ENCODE measurements at places on chromosomes 16 and 17.

DNA sequence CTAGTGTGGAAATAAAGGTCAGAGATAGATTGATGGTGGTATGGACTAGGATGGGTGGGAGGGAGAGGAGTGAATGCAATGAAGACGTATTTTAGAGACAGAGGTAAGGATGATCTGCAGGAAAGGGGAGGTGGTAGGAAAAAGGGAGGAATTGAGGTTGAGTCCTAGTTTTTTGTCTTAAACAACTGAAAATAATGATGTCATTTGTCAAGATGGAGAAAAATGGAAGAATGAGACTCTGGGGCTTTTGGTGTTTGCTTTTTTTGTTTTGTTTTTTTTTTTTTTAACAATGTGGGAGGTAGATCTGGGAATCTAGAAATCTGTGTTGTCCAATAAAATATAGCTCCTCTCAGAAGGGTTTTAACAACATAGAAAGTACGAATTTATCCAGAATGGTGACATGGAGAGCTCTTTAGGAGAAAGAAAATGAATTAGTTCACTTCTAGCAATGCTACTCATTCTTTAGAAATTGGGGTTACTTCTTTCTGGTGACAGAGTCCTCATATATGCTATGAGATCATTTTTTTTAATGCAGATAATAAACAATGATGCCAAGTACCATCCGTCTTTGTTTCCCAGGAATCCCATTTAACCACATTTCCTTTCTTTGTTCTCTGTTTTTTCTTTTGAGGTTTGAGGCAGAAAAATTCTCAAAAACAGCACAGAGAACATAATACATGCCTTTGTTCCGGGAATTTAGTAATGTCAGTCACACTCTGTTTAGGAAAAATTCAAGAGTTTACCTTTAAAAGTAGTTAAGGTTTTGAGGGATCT, 225.3 kb upstream of the COX10 start:
- DNase-seq: no peak

GRCh38 chr17:75345514-75346167, 56.4 kb upstream of the SLC25A19 start:
- DNase-seq: peak; percentile 57

DNA sequence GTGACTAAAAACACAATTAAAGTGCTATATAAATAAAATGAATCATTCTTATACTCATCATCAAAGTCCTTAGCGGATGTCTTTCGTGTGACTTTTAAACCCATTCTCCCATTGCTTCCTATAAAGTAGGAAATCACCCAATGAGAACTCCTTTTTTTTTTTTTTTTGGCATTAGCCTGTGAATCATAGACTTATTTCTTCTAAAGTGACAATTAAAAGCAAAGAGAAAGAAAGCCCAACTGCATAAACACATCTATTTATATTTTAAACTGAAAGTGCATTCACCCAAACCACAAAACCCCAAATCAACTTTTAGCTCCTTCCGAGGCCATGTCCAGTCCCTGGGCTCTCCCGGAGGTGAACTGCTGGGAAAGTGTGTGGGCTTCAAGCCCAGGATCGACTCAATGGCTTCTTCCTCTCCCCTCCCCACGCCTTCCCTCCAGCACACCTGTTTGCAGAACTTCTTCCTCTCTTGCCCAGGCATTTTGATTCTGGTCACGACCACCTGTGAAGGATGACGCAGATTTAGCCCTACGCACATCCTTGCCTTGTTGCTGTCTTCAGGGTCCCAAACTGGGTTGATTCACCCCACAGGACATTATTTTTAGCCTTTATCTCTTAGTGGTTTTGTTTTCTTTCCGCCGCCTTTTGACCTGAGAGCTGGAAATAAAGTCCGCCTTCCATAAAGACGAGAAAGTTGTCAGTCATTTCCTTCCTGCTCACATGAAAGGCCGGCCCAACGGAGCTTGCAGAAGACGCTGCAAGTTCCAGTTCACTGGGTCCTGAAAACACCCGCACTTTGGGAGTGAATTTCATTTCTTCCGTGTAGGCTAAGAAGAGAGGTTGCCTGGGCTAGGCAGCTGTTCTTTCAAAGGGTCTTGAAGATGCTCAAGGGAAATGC, 166.8 kb downstream of the MAP2K6 start:
- DNase-seq: no peak

DNA sequence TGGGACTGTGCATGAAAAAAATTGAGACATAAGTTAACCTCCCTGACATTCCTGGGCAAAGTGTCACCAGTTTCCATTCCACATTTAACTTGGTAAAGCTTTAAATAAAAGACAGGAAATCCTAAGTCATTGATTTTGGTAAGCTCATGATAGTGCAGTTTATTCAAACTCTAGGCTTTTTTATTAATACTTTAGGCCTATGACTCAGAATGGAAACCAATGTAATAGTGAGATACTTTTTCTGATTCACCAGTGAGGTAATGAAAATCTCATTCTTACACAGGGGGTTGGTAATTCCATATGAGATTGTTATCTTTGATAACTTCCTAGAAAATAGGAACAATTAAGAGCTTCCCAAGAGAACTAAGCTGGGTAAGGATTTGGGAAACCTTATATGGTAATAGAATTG, 91.1 kb downstream of the NLK start:
- DNase-seq: no peak

DNA sequence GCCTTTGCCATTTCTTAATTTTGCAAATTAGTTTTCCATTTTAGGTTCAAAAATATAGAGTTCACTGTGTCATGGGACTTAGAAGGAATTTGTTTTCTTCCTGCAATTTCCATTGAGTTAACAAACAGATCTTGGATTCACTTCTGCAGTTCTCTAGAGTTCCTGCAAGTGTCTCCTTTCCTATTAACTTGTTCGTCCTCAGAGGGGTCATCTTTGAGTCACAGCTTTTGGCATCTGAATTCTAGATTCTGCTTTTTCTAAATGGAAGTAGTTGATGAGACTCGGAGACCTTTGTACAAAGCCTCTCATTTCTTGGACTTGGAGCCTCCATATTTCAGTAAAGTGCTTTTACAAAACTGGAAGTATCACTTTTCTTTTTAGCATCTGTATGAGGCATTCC, 323.3 kb downstream of the BCAS3 start:
- no peak for DNase-seq

GRCh38 chr17:81967533-81968395, 6.8 kb upstream of the NOTUM start:
- DNase-seq: peak; percentile 90

GRCh38 chr16:74716355-74716754, 15.7 kb upstream of the MLKL start:
- no peak for DNase-seq

GRCh38 chr17:67312265-67312664, 54.1 kb downstream of the PSMD12 start:
- no peak for DNase-seq

DNA sequence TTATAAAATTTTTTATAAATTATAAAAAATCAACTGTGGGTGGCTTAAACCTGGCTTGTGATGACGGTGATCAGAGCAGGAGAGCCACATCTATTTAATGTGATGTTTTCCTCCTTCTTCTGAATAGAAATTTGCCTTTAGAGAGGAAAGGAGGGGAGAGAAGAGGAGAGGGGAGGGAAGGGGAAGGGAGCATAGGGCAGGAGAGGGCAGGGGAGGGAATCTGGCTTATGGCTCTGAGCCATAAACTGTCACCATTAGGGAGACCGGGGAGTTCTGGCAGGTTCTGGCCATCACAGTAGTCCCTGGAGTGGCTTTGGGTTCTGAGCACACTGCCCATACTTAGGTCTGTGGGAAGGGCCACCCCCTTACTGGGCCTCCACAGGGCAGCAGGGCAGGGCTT, 167.8 kb downstream of the ENGASE start:
- no peak for DNase-seq

GRCh38 chr17:61494325-61495160, 42.3 kb downstream of the TBX4 start:
- DNase-seq: no peak

GRCh38 chr17:55290492-55291113, 25.8 kb downstream of the HLF start:
- no peak for DNase-seq

GRCh38 chr16:47431960-47432359, 28.9 kb downstream of the ITFG1 start:
- no peak for DNase-seq

GRCh38 chr16:23355106-23355670, 53.1 kb downstream of the SCNN1B start:
- no peak for DNase-seq

DNA sequence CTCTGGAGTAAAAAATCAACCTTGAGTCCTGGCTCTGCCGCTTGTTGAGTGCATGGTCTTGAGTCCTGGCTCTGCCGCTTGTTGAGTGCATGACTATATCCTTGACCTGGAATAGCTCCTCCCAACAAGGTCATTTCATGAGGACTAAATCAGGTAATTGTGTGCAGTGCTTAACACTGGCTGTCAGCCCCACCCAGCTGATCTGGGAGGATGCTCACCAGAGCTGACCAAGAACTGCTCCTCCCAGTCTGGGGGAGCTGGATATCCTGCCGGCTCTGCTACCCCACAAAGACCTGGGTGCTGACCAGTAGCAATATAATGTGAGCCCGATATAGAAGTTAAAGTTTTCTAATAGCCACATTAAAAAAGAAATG, 20.7 kb upstream of the LGALS9 start:
- DNase-seq: no peak

DNA sequence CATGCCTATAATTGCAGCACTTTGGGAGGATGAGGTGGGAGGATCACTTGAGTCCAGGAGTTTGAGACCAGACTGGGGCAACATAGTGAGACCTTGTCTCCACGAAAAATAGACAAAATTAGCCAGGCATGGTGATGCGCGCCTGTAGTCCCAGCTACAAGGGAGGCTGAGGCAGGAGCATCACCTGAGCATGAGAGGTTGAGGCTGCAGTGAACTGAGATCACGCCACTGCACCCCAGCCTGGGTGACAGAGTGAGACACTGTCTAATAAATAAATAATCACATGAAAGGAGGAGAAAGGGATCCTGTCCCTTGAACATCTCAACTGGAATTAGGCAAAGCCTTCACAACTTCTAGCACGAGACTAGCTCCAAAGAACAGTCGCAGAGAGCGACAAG, 53.2 kb downstream of the TEKT5 start:
- no peak for DNase-seq

DNA sequence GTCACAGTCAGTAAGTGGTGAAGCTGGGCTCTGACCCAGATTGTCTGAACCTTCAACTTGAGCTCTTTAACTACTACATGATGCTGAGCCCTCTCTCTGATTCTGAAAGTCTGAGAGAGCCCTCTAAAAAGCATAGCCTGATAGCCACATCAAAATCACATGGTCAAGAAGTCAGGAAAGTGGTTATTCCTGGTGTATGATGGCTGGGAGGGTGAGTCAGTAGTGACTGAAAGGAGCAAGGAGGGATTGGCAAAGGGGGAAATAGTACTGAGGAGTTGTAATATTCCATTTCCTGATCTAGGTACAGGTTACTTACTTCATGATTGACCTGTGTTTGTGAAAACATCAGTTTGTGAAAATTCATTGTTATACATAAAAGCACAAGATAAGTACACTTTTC, 89.1 kb downstream of the SSH2 start:
- no peak for DNase-seq

GRCh38 chr17:78314683-78315354, 45.1 kb downstream of the SOCS3 start:
- DNase-seq: no peak

GRCh38 chr17:73969956-73970355, 233.5 kb upstream of the RPL38 start:
- DNase-seq: no peak

GRCh38 chr16:4342866-4343744, 8.0 kb downstream of the PAM16 start:
- DNase-seq: no peak

DNA sequence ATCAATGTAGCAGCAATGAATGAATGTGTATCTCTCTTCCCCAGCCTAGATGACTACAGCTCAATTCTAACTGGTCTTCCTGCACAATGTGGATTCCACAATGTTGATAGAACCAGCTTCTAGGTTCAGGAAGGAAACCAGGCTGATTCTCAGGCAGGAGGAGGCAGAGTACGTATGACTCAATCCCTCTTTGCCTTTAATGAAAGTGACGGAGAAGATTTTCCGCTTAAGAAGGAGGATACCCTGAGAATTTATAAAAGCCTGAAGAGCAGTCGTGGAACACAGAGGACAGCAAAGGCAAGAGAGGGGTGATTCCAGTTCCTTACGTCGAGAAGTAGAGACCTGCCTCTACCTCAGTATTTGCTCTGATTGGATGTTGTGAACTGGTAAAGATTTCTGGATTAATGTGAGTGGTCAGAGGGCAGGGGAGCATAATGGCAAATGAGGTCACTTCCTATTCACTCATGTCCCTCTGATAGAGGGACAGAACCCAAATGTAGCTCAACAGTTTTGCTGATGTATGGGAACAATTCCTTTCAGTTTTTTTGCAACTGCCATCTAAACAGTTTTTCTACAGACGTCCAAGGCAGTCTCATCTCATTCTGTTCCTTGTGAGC, 15.0 kb upstream of the SLC16A11 start:
- DNase-seq: no peak

DNA sequence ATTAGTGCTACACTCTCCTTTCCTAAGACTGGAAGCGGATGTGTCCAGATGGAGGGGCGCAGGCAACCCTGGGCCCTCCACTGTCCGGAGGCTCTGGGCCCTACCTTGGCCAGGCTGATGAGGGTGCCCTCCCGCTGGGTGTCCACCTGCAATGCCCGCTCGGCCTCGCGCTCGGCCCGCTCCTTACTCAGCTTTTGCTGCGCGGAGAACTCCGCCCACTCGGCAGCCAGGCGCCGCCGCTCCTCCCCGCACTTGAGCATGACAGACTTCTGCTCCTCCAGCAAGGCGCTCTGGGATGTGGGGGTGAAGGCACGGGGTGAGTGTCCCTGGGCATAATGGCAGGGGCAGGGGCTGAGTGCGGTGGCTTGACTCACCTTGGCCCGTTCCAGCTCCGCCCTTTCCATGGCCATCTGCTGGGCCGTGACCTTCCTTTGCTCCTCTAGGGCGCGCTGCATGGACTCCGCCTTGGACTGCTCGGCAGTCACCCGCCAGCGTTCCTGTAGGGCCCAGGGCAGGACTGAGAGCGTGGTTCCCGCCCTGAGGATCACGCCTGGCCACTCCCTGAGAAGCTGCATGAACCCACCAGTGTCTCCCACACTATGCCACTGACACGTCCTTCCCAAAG, 10.1 kb upstream of the MRPL38 start:
- DNase-seq: no peak

- DNase-seq: no peak
Observed at GRCh38 chr17:40157973-40158372, 17.6 kb downstream of the CASC3 start.

- no peak for DNase-seq
Observed at GRCh38 chr16:75624921-75625334, 1.8 kb upstream of the ADAT1 start.

- DNase-seq: no peak
Observed at GRCh38 chr16:35795361-35796029, 2336.1 kb downstream of the TP53TG3F start.

DNA sequence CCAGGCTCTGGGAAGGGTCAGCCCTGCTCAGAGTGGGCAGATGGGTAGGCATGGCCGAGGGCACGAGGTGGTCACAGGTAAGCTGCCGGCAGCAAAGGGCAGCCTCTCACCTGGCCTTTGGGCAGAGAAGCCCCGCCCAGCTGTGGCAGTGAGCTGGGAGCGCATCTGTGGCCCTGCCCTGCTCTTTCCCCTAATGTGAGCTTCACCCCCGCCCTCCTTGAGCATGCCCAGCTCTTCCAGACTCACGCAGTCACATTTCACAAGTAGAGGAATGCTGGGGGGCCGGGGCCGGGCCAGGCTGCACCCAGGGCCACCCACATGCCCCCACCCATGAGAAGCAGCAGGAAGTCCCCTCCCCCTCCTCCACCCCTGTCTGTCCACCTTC, 40.7 kb upstream of the SLC38A10 start:
- no peak for DNase-seq

GRCh38 chr16:56547120-56547948, 17.5 kb upstream of the MT4 start:
- DNase-seq: no peak

- no peak for DNase-seq
Observed at GRCh38 chr16:13999895-14000425, 71.2 kb upstream of the MRTFB start.

Measured in naive thymus-derived CD4-positive, alpha-beta T cell (primary cell).